HAP-1 (cell line): ENCODE measurements at places on chromosomes 16 and 17.

- DNase-seq = no peak
These were observed 5.7 kb downstream of the CTRB1 start for GRCh38 chr16:75224306-75225082.

- DNase-seq = no peak
These were observed 196.9 kb downstream of the SPECC1 start for GRCh38 chr17:20206068-20206467.

- no peak for DNase-seq
These were observed 47.0 kb downstream of the RHOT1 start for GRCh38 chr17:32189343-32189742.

DNA sequence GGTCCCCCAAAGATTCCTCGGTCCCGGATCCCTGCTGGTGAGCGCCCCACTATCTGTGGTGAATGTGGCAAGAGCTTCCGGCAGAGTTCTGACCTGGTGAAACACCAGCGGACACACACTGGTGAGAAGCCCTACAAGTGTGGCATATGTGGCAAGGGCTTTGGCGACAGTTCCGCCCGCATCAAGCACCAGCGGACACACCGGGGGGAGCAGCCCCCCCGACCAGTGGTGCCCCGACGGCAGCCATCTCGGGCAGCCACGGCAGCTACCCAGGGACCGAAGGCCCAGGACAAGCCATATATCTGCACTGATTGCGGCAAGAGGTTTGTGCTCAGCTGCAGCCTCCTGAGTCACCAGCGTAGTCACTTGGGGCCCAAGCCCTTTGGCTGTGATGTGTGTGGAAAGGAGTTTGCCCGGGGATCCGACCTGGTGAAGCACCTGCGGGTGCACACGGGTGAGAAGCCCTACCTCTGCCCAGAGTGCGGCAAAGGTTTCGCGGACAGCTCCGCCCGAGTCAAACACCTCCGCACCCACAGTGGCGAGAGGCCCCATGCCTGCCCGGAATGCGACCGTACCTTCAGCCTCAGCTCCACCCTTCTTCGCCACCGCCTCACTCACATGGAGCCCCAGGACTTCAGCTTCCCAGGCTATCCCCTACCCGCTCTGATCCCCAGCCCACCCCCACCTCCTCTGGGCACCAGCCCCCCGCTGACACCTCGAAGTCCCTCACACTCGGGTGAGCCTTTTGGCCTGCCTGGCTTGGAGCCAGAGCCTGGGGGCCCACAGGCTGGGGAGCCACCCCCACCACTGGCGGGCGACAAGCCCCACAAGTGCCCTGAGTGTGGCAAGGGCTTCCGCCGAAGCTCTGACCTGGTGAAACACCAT lies 2.8 kb downstream of the ZNF48 start:
- no peak for DNase-seq

GRCh38 chr16:83473926-83474650 lies 333.7 kb upstream of the HSBP1 start:
- DNase-seq = no peak

DNA sequence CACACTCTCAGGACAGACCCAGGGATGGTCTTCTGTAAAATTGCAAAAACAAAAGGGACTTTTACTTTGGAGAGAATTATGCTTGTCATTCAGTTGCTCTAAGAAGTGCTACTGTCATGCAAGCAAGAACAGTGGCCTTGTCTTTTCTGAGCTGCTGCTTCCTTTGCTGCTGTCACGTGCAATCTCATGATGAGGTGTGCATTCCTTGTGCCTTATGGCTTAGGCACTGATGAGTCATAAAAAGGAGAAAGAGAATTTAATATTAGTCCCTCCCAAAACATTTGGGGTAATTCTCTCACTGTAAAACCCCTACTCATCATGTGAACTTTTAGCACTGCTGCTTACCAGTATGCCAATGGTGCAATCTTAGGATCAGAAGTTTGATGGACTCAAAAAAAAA lies 2051.3 kb downstream of the TP53TG3F start:
- DNase-seq = no peak

GRCh38 chr17:38747463-38748148 lies 530 bp downstream of the PCGF2 start:
- no peak for DNase-seq

GRCh38 chr16:49583911-49584310 lies 210.3 kb downstream of the C16orf78 start:
- DNase-seq = no peak

GRCh38 chr16:20849589-20850390 lies 43.5 kb downstream of the REXO5 start:
- peak; percentile 55 for DNase-seq

DNA sequence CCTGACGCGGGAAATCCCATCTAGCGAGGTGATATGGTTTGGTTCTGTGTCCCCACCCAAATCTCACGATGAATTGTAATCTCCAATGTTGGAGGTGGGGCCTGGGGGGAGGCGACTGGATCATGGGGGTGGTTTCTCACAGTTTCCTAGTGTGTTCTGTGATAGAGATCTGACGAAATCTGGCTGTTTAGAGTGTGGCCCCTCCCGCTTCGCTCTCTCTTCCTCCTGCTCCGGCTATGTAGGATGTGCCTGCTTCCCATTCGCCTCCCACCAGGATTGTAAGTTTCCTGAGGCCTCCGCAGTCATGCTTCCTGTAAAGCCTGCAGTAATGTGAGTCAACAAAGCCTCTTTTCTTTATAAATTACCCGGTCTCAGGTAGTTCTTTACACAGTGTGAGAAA lies 31.6 kb downstream of the IFT140 start:
- DNase-seq = no peak

GRCh38 chr17:33948309-33948708 lies 306.8 kb upstream of the CCL2 start:
- no peak for DNase-seq

DNA sequence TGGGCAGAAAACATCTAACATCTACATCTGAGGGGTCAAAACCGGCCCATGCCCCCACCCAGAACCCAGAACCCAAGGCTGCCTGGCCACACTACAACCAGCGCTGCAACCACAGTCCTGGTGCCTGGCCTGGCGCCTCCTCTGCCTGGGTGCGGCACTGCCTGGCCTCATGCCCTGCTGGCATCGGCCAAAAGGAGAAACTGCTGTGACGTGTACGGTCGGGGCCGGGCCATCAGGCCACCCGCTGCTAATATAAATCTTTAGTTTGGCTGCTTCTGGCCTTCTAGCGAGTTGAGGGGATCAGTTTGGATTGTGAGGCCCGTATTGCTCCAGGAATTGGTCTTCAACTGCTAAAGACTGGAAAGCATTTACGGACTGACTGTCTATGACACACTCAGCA lies 22.8 kb downstream of the TMEM204 start:
- no peak for DNase-seq

- DNase-seq = no peak
These were observed 12.0 kb downstream of the RARA start for GRCh38 chr17:40320756-40321523.

- no peak for DNase-seq
These were observed 25.1 kb upstream of the CDH15 start for GRCh38 chr16:89146211-89147005.

- no peak for DNase-seq
These were observed 7.9 kb downstream of the CLUAP1 start for GRCh38 chr16:3508736-3509135.

- DNase-seq = no peak
These were observed 112.9 kb downstream of the GRIN2A start for GRCh38 chr16:10069374-10069773.

GRCh38 chr16:52827456-52827855 lies 225.2 kb downstream of the CHD9NB start:
- peak; percentile 40 for DNase-seq

DNA sequence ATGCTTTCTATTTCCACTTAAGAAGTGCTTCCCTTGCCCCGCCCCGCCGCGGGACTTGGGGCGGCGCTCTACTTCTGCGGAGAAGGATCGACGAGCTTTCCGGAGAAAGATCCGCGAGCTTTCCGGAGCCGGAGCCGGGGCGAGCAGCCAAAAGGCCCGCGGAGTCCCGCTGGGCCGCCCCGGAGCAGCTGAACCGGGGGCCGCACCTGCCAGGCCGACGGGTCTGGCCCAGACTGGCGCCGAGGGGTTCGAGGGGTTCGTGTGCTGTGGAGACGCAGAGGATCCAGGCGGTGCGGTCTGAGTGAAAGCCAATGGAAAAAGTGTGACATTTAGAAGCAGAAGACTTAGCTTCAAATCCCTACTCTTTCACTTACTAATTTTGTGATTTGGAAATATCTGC lies 50.8 kb downstream of the TBC1D26 start:
- DNase-seq = no peak

DNA sequence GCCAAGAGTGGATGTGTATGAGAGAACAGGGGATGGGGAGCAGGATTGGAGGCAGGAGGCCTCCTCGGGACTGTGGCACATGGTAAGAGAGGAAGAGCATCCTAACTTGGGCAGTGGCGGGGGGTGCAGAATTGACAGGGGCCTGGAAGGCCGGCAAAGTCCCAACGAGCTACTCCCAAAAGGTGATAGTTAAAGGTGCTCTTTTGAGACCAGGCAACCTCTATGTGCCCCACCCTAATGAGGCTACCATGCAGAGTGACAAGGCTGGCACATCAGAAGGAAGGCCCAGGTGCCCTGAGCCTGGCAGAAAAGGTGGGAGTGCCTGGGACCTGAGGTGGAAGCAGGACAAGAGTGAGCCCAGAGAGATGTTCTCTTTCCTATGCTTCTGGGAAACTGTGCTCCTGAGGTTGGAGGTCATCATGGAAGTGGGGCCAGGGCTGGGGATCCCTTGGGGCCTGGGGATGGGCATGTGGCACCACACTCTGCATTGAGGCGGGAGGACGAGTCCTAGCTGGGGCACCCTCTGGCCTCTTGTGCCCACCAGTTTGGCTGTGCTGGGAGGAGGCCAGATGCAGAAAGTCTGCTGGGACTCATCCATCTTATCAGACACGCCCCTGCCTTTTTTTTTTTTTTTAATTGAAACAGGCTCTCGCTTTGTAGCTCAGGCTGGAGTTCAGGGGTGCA lies 5.9 kb downstream of the RAB11FIP4 start:
- no peak for DNase-seq

GRCh38 chr17:57308543-57309186 lies 52.3 kb downstream of the MSI2 start:
- DNase-seq = no peak
